Left forelimb (tissue), 1 donor: ENCODE measurements at places on chromosomes 2 and 18.

GRCh38 chr18:23356915-23357601 is 96.0 kb upstream of the RIOK3 start:
- DNase-seq = no peak

GRCh38 chr18:39793609-39794008 is 2161.4 kb upstream of the PIK3C3 start:
- DNase-seq = no peak

GRCh38 chr2:64213532-64214275 is 69.5 kb upstream of the PELI1 start:
- DNase-seq = no peak

DNA sequence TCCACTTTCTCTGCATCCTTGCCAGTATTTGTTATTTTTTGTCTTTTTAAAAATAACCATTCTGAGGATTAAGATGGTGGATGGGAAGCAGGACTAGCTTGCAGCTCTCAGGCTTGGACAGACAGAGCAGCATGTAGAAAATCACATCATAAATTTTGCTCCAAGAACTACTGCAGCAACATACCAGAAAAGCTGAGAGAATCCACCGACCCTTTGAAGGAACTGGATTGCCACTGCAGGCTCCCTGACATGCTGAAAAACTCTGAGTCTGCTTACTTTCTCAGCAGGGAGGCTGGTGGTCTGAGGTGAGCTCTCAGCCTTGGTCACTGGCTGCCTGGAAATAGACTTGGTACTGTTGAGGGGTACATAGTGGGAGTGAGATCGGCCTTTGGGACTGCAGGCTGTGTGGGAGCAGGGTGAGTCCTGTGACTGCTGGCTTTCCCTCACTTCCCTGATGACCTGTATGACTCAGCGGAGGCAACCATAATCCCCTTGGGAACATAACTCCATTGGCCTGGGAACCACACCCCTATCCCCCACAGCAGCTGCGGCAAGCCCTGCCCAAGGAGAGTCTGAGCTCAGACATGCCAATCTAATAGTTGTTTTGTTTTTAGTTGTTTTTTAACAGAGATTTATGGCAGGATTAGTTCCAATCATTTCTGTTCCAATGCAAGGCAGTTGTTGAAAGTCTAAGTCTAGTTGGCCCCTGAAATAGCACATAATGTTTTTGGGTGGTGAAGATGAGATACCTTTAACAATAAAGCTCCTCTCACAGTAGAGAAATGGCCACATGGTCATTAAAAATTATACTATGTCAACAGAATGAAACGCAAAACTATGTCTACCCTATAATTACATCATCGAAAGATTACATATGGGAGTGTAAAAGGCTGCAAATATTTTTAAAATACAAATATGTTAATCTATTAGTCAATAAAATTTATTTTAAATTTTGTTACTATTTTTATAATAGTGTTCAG is 414.2 kb upstream of the CHAC2 start:
- DNase-seq = no peak

DNA sequence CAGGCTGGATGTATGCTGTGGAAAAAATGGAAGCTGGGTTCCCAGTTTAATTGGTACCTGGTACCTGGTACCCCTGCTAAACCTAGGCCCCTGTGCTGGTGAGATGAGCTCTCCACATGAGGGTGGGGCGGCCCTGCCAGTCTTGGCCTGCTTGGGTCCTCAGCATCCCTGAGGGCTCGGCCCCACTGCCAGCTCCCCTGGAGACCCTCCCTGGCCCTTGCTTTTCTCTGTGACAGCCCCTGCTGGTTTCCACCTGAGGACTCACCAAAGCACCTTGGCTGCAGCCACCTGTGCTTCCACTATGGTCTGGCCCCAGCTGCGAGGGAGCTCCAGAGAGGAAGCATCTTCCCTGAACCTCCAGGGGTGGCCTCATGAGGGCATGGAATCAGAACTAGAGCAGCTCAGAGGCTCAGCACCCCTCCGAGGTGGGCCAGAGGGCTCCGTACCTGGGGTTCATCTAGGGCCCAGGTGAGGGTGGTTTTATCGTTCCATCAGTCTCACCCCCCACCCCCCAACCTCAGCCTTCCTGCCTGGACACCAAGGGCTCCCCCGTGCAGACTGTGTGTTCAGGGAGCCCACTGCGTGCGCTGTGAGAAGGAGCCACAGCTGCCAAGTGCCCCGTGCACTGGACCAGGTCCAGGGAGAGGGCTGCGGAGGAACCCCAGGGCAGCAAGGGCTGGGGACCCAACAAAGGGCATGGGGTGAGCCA is 23.7 kb upstream of the HDAC4 start:
- no peak for DNase-seq

DNA sequence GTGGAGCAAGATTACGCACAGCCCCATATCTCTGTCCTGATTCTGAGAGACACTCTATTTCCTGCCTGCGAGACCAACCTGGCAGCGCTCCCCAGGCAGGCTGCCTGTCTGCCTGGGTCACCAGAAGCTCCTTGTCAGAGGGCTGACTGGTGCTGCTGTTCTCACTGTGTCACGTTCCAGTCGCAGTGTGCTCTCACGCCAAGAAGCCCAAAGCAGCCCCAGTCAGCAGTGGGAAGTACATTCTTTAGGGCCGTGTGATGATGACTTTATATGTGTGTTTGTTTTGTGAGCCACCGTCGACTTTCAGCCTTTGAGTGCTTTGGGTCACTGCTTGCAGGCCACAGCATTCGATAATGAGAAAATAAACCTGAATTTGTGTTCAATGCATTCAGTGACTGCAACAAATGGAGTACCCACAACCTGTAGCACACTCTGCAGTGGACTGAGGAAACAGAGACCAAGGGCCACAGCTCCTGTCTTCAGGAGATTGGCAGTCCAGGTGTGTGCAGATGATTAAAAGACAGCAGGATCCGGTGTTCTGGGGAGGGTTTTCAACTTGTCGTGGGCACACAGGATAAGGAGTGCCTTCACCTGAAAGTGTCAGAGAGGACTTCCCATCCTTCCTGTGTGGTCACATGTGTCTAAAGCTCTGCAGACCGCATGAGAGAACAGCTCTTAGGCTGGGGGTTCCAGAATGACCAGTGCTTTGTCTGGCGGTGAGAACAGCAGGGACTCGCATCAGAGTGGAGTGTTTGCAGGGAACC is 4.8 kb downstream of the TNFRSF11A start:
- no peak for DNase-seq

- peak; percentile 51 for DNase-seq
Measured at GRCh38 chr2:240637116-240637900, 12.0 kb downstream of the GPR35 start.

DNA sequence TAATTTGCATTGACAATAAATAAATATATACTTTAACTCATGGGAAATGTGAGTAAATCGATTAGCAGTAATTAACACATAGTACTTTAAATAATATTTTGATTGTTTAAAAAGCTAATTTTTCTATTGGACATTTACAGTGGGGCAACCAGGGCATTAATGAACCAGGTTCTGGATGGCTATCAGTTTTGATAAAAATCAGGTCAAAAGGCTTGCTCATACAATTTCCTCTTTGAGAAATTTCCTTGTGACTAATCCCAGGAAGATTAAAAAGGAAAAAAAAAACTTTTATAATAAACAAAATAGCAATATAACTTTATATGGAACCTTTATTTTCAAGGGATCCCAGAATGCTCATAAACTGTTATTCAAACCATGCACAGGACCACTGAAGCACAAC is 497.2 kb upstream of the ZEB2 start:
- DNase-seq = no peak
